ENCODE measurements at places on chromosomes 16 and 17.

DNA sequence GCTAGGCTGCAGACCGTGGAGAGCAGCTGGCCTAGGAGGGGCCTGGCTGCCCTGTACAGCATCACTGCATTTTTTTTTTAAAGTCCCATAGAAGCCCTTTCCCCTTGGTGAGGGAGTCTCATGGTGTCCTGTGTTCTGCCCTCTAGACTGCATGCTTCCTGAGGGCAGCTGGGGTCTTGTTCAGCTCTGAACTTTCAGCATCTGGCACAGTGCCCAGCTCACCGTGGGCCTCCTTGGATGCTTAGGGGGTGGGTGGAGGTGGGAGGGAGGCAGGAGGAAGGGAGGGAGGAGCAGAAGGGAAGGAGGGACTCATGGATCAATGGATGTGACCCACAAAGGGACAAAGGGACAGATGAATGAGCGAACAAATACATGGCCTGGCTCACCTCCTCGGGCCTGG is 63.4 kb upstream of the TMEM97 start:
- DNase-seq: no peak

GRCh38 chr16:10067406-10067805 is 114.8 kb downstream of the GRIN2A start:
- no peak for DNase-seq

- DNase-seq: no peak
These were observed 365.8 kb upstream of the DYNLRB2 start for GRCh38 chr16:80175011-80175410.

DNA sequence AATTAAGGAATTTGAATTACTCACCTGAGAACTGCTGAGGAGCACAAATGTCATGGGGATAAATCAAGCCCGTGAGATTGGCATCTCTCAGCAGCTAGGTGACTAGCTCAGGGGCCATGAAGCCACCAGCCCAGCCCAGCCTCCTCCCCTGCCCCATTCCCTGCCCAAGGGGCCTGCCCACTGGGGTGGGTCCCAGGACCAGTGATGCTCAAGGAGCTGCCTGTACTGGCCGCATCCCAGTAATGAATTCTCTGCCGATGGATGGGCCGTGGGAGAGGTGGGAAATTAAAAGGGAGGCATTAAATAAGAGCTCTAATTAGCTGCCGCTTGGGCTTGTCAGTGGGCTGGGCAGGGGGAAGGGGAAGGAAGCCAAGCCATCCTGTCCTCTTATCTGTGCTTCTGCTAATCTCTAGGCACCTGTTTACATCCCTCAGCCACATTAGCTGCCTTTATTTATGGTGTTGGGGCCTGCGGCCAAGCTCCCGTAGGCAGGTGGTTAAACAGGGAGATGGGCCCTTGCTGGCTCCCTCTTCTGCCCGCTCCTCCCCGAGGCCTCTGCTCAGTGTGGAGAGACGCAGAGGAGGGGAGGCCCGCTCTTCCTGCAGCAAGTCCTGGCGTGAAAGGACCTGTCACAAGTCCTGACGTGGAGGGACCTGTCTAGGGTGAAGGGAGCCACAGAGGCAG is 48.8 kb downstream of the PIPOX start:
- DNase-seq: no peak

DNA sequence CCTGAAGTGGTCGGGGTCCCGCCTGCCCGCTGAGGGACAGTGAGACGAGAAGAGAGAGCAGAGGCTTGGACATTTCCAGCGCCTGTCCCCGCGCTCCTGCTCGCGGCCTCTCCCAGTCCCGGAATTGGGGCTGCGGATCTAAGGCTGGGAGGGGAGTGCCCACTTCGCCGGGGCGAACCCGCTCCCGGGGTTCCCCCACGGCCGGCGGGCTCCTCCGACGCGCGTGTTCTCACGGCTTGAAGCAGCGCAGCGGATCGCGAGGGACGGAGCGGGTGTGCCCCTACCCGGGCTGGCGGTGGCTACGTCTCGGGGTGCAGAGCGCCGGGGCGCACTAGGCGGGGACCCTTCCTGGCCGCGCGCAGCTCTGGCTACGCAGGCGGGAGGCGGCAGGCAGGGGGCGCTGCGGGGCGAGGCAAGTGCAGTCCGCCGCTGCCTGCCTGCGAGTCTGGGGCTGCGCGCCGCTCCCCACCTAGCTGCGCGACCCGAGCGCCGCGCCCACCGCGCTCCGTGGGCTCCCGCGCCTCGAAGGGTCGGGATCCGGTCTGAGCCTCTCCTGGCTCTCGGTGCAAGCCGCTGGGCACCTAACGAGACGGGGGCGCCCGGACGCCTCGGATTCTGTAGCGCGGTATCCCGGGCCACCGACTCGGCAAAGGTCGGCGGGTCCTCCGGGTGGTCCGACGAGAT is 1.2 kb downstream of the NGFR start:
- DNase-seq: peak; percentile 72

DNA sequence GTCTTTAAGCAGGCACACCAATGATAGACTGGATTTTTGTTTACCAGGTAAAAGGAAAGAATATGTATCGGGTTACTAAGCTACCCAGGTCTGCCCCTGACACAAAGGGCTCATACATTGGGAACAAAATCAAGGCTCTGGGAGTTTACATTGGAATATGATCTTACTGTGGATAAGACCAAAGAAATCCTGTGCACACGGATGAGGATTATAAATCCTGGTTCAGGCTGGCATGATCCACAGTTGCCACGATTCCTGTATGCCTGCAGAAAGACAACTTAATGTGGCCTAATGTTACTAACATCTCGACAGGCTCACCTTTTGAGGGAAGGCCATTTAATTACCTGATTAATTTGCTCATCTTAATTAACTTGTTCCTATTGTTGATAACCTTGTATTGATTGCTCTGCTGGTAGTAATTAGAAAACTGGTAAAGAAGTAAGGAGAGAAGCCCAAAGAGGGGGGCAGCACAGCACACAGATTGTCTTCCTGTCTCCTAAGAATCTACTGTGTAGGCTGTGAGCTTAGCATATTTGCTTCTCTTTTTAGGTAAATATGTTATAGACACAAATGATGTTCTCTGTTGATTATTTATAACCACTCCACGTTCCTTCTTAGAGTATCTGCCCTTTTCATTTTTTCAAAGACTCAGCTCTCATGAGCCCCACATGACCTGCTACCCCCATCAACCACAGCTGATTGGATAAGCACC is 51.0 kb upstream of the TOX3 start:
- DNase-seq: no peak

DNA sequence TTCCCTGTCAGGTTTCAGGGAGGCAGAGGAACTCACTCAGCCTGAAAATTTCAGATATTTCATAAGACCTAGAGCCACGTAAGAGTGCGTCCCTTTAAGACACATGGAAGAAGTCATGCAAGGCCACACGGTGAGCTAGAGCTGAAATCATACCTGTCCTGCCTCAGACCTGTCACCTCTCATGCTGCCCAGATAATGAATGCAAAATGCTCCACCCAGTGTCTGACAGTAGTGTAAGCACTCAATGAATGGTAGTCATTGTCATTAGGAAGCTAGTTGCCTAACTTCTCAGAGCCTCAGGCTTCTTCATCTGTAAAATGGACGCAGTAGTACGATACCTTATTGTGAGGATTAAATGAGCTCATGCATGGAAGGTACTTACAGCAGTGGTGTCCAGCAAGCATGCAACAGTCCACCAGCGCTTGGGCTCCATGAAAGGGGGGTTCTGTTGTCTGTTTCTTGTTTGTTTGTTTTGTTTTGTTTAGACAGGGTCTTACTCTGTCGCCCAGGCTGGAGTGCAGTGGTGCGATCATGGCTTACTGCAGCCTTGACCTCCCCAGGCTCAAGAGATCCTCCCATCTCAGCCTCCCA is 60.7 kb downstream of the WSB1 start:
- DNase-seq: peak; percentile 33

DNA sequence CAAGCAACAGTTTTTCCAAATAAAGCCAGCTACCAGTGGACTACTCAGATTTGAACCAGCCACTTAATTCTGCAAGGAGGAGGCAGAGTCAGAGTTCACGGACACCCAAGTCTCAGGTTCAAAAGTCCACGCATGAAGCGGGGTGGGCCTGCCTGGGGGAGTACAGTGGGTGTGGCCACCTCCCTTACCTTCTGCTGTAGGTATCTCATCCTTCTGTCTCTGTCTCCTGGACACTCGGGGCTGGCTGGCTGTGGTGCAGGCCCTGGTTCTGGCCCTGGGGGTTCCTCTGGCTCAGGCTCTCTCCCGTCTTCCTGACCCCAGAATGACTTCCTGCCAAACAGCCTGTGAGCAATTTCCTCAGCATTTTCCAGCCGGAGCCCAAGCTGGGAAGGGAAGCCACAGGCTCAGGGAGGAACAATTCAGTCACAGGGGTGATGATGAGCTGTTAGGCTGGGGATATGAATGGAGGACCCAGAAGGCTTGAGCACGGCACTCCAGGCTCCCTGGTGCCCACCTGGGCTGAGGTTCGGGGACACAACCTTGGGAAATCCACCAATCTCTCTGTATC is 101.9 kb downstream of the LITAF start:
- peak; percentile 92 for DNase-seq

DNA sequence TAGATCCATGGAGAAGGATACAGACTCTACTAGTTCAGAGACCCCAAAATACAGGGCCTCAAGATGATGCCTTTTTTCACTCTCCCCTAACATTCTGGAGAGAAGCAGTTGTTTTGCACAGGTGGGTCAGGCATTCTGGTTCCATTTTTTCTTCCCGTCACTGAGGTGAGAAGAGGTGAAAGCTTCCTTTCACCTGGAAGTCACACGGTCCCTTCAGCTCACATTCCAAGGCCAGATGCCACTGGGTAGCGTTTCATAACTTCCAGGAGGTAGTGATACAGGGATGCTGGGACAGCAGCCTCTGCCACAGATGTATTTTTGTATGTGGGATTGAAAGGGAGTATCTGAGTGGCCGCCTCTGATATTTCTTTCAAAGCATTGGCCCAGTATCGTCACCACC is 1.9 kb downstream of the CDK10 start:
- no peak for DNase-seq

DNA sequence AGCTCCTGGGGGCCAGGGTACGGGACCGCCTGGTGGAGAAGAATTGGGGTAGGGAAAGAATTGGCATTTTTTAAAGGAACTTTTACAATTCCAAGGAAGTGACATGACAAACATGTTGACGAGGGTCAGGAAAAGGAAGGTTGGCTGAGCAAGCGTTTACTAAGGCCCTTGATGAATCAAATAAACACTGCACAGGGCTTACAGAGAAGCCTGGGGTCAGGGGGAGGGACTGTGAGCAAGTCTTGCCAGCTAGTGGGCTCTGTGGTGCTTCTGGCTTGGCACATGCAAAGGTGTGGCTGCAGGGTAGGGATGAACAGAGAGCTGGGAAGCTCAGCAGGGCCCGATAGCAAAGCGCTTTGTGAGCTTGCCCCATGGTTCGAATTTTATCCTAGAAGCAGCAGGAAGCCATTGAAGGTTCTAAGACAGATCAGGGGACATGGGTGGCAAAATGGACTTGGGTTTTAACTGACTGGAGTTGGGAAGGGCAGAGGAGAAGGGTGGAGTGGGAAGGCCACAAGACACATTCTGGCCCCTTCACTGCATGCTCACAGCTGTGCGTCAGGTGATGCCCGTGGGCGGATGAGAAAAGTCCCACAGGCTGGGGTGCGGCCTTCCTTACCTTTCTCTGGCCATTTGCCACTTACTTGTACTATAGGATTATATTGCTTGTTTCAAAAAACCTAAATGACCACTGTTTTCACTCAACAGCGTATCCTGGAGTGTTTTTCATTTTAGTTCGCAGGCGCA is 117.8 kb downstream of the SOCS1 start:
- DNase-seq: peak; percentile 53

GRCh38 chr17:60383379-60383778 is 8.6 kb downstream of the USP32 start:
- DNase-seq: no peak

GRCh38 chr17:35068249-35068648 is 4.7 kb upstream of the RFFL start:
- no peak for DNase-seq

- DNase-seq: no peak
These were observed 217.0 kb downstream of the FTO start for GRCh38 chr16:53920988-53921387.

DNA sequence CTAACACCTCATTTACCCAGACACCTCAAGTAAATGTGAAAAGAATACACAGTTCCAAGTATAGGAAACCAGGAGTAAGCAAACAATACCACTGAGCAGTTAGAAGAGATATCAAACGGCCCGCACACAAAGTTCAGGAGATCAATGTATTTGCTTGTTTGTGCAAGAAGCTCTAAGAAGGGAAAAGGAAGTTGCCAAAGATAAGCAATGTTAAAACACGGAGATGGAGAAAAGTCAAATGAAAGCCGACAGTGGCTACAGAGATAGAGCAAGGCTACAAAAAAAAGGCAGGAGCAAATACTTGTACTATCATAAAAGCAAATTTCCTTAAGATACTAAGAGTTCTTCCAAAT is 29.5 kb downstream of the PSME3IP1 start:
- DNase-seq: no peak

- DNase-seq: no peak
These were observed 7.0 kb downstream of the PIGQ start for GRCh38 chr16:576823-577201.

DNA sequence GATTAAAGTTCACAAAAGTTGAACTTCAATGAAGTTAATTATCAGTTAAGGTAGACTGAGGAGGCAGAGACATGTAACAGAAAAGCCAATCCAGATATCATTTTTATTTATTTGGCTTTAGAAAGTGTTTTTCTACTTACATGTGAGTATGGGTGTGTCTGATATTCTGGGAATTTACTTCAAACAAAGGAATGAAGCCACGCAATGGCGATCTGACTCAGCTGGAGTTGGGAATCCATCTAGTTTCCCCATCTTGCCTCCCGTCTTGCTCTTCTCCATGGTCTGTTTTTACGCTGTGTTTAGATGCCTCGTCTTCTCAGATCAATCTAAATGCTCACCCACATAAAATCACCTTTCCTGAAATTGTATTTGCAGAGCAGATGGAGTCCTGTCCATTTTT is 1.7 kb upstream of the KCNJ16 start:
- DNase-seq: no peak

- no peak for DNase-seq
These were observed 322.0 kb upstream of the SALL1 start for GRCh38 chr16:51473091-51473490.

DNA sequence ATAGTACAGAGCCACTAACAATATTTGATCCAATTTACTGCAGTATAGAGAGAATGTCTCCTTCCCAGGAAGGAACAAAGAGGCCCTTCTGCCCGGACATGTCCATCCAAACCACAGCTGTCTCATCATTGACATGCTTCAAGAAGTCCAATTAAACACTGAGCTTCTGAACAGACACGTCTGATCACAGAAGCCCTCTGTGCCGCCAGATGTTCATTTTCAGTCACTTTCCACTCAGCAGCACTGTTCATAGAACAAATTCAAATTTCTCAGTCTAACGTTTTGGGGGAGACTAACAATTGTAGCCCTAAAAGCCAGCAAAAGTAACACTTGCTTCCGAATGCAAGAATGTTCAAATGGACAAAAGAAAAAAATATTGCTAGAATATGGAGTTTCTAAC is 15.3 kb downstream of the ZC3H7A start:
- no peak for DNase-seq

Measured in dermis blood vessel endothelial cell (primary cell).